ENCODE measurements at places on chromosomes 12 and 14.

GRCh38 chr12:112466835-112467234, 48.1 kb downstream of the PTPN11 start:
- no peak overlapping the region for H3K4me3 ChIP-seq
- no peaks in the 10 kb centered on the region for H3K27me3 ChIP-seq
- no peak overlapping the region for H3K27ac ChIP-seq

DNA sequence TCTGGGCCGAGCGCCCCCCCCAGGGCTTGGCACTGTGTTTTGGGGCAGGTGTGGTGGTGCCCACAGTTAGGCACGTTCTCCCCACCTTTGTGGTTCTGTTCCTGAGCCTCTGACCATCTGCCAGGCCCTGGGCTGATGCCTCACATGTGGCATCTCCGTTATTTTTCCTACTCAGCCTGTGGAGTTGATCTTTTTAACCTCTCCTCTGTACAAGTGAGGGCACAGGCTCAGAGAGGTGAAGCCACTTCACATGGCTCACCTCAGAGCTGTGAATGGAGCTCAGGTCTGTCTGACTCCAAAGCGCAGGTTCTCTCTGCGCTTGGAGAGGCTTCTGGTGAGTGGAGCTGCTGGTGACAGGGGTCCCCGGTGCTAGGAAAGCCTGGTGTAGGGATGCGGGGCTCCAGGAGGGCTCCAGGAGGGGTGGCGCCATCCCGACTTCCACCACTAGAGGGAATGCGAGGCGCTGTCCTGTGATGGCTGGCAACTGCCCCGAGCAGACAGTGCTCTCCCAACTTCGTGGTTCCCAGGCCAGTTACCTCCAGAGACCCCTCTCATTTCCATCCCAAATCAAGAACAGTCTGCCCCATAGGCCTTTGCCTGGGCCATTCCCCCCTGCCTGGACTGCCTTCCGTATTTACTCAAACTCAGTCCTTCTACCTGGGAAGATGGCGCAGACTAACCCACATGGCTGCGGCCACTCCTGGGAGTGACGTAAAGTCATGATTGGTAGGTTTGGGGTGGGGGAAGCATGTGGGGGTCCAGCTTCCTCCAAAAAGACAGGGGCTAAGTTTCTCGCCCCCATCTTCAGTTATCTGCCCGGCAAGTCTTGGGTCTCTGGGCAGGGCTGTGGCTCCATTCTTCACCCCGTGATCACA, 9.9 kb downstream of the BCL7A start:
- DNase-seq, result peak; percentile 28
- H3K4me1 ChIP-seq, result no peaks in the 10 kb centered on the region
- no peak overlapping the region for H3K27ac ChIP-seq
- no peaks in the 10 kb centered on the region for H3K36me3 ChIP-seq
- no peak overlapping the region for H3K4me3 ChIP-seq

DNA sequence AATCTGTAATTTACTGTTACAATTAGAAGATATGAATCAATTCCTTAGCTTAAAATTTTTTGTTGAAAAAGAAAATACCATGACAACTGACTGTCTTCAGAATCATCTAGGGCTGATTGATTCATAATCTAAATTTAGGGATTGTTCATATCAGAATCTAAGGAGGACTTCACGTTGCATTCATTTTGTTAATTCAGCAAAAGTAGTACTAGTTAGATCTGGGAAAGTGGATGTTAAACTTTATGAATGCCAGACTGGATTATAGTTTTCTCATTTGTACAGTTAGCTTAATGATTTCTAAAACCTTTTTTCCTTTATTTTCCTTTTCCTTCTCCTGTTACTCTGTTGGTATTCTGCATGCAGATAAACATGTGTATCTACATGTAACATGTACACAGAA, 135.5 kb downstream of the PDE3A start:
- no peak overlapping the region for H3K4me3 ChIP-seq
- H3K36me3 ChIP-seq, result no peaks in the 10 kb centered on the region
- no peaks in the 10 kb centered on the region for H3K27me3 ChIP-seq
- DNase-seq, result no peak

- peak overlapping the region; percentile 21 for H3K27ac ChIP-seq
- peaks cover 4% of the 10 kb centered on the region for H3K36me3 ChIP-seq
- peak; percentile 11 for DNase-seq
- H3K4me1 ChIP-seq, result peaks cover 54% of the 10 kb centered on the region
- peak overlapping the region; percentile 18 for H3K4me3 ChIP-seq
- no peaks in the 10 kb centered on the region for H3K27me3 ChIP-seq
Measured at GRCh38 chr12:130978785-130979184, 25.1 kb downstream of the ADGRD1 start.

GRCh38 chr14:104390941-104391901, 188.3 kb upstream of the C14orf180 start:
- H3K27ac ChIP-seq, result no peak overlapping the region
- DNase-seq, result no peak
- H3K27me3 ChIP-seq, result no peaks in the 10 kb centered on the region
- peaks cover 13% of the 10 kb centered on the region for H3K4me1 ChIP-seq
- no peaks in the 10 kb centered on the region for H3K36me3 ChIP-seq

- no peaks in the 10 kb centered on the region for H3K36me3 ChIP-seq
- no peak overlapping the region for H3K27ac ChIP-seq
- DNase-seq, result no peak
- H3K27me3 ChIP-seq, result no peaks in the 10 kb centered on the region
- peaks cover 13% of the 10 kb centered on the region for H3K4me1 ChIP-seq
Measured at GRCh38 chr12:93679308-93679925, 2.2 kb downstream of the CRADD start.

GRCh38 chr12:30155001-30155730, 371.4 kb upstream of the TMTC1 start:
- H3K36me3 ChIP-seq, result no peaks in the 10 kb centered on the region
- no peaks in the 10 kb centered on the region for H3K27me3 ChIP-seq
- DNase-seq, result no peak
- H3K4me1 ChIP-seq, result no peaks in the 10 kb centered on the region
- no peak overlapping the region for H3K27ac ChIP-seq
- no peak overlapping the region for H3K4me3 ChIP-seq

GRCh38 chr14:38121320-38122020, 86.2 kb upstream of the SSTR1 start:
- DNase-seq, result no peak
- no peaks in the 10 kb centered on the region for H3K36me3 ChIP-seq
- H3K4me3 ChIP-seq, result no peak overlapping the region
- no peaks in the 10 kb centered on the region for H3K4me1 ChIP-seq
- no peak overlapping the region for H3K27ac ChIP-seq

DNA sequence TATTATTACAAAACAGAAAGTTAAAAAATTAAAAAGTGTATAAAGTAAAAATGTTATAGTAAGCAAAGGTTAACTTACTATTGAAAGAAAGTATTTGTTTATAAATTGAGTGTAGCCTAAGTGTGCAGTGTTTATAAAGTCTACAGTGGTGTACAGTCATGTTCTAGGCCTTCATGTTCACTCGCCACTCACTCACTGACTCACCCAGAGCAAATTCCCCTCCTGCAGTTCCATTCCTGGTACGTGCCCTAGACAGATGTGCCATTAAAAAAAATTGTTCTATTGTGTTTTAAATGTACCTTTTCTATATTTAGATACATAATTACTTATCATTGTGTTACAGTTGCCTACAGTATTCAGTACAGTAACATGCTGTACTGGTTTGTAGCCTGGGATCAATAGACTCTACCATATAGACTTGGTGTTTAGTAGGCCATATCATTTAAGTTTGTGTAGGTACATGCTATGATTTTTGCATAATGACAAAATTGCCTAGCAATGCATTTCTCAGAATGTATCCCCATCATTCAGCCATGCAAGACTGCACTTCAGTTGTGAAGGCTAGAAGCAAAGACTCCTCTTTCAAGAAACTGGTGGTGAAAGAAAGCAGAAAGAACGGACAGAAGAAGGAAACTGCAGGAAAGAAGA, 100.6 kb downstream of the DACT1 start:
- no peak overlapping the region for H3K4me3 ChIP-seq
- H3K27me3 ChIP-seq, result no peaks in the 10 kb centered on the region
- no peak overlapping the region for H3K27ac ChIP-seq
- H3K36me3 ChIP-seq, result no peaks in the 10 kb centered on the region
- H3K4me1 ChIP-seq, result peaks cover 22% of the 10 kb centered on the region

DNA sequence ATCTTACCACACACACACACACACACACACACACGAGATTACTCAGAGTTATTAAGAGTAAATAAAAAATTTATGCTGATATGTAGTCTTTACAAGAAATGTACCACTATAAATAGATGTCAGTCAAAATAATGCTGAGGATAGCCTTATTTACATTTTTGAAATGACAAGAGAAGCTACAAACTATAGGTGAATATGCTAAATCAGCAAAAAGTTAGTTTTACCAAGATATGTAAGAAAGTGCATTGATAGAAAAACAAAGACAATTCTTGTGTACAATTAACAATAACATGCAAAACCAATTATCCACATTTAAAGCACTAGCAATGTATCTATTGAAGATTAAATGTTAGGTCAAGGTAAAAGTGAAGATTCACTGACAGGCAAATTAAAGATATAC, 46.8 kb upstream of the CERS5 start:
- no peak overlapping the region for H3K4me3 ChIP-seq
- DNase-seq, result no peak
- H3K27ac ChIP-seq, result no peak overlapping the region
- no peaks in the 10 kb centered on the region for H3K36me3 ChIP-seq

GRCh38 chr12:5548152-5548943, 116.4 kb downstream of the NTF3 start:
- no peak overlapping the region for H3K27ac ChIP-seq
- DNase-seq, result no peak
- no peaks in the 10 kb centered on the region for H3K27me3 ChIP-seq
- no peaks in the 10 kb centered on the region for H3K4me1 ChIP-seq

- H3K27ac ChIP-seq, result peak overlapping the region; percentile 83
- peak overlapping the region; percentile 73 for H3K4me3 ChIP-seq
- H3K36me3 ChIP-seq, result no peaks in the 10 kb centered on the region
- no peak for DNase-seq
- H3K27me3 ChIP-seq, result no peaks in the 10 kb centered on the region
Measured at GRCh38 chr12:47316609-47317049, 236.9 kb upstream of the AMIGO2 start.

- no peak overlapping the region for H3K27ac ChIP-seq
- H3K27me3 ChIP-seq, result no peaks in the 10 kb centered on the region
- H3K4me1 ChIP-seq, result no peaks in the 10 kb centered on the region
- no peak for DNase-seq
- H3K4me3 ChIP-seq, result no peak overlapping the region
Measured at GRCh38 chr12:123398550-123399254, 14.8 kb downstream of the KMT5A start.

DNA sequence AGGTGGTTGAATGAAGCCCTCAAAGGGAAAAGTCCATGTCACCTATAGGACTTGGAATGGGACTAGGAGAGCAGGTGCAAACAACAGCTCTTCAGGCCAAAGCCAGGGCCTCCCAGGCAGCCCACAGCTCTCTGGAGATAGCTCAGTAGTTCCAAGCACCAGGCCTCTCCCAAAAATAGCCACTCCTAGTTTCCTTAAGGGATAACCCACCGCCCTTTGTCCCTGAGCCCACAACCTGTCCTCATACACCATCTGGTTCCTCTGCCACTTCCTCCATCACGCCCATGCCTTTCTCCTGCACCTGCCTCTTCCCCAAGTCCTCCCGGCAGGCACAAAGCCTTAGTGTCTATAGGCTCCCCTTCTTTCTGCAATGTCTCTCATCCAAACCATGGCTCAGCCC, 2.1 kb downstream of the RAB15 start:
- H3K4me1 ChIP-seq, result peaks cover 11% of the 10 kb centered on the region
- no peak overlapping the region for H3K27ac ChIP-seq
- no peaks in the 10 kb centered on the region for H3K36me3 ChIP-seq

GRCh38 chr14:45253754-45254310, 830 bp upstream of the MIS18BP1 start:
- peak overlapping the region; percentile 93 for H3K27ac ChIP-seq
- DNase-seq, result no peak
- H3K36me3 ChIP-seq, result no peaks in the 10 kb centered on the region
- peak overlapping the region; percentile 95 for H3K4me3 ChIP-seq

- no peaks in the 10 kb centered on the region for H3K27me3 ChIP-seq
- no peak overlapping the region for H3K4me3 ChIP-seq
- H3K36me3 ChIP-seq, result no peaks in the 10 kb centered on the region
- DNase-seq, result no peak
Measured at GRCh38 chr12:97927977-97928376, 465.4 kb downstream of the RMST start.

GRCh38 chr12:68199127-68199526, 26.5 kb downstream of the IL26 start:
- no peaks in the 10 kb centered on the region for H3K27me3 ChIP-seq
- H3K4me3 ChIP-seq, result no peak overlapping the region
- H3K36me3 ChIP-seq, result no peaks in the 10 kb centered on the region
- no peaks in the 10 kb centered on the region for H3K4me1 ChIP-seq
- no peak for DNase-seq
- no peak overlapping the region for H3K27ac ChIP-seq
